ENCODE measurements at places on chromosomes 3 and 15.

DNA sequence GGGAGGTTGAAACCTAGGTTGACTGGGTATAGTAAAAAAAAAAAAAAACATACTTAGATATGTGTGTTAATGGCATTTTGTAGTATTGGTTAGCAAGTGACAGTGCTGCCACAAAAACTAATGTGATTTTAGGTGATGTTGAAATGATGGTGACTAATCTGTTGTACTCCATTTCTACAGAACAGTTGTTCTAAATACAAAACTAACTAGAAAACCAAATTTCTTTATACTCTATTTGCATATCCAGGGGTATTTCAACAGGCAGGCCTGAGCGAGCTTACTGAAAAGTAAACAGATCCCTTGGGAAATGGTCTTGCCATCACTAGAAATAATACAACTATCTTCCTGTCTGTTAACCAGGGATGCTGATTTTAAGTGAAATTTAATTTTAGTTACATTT lies 20.5 kb downstream of the TSC22D2 start:
- DNase-seq: no peak

DNA sequence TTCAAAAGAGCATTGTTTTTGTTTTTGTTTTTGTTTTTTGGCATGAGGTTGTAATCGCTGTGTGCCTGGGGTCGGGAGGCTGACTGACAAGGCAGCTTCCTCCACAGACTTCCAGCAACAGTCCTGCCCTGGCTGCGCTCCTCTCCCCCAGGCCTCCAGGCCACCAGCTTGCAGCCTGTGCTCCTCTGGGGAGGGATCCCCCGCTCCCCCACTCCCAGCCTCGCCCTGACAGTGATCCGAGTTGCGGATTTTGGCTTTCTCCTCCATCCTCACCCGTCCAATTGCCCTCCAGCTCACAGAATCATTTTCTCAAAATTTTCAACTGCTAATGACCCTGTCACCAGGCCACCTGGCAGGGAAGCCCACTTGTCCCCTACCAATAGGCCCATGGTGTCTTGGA lies 36.5 kb upstream of the PCSK6 start:
- no peak for DNase-seq

- DNase-seq: no peak
These were observed 223.0 kb downstream of the PDZRN3 start for GRCh38 chr3:73401616-73402279.

DNA sequence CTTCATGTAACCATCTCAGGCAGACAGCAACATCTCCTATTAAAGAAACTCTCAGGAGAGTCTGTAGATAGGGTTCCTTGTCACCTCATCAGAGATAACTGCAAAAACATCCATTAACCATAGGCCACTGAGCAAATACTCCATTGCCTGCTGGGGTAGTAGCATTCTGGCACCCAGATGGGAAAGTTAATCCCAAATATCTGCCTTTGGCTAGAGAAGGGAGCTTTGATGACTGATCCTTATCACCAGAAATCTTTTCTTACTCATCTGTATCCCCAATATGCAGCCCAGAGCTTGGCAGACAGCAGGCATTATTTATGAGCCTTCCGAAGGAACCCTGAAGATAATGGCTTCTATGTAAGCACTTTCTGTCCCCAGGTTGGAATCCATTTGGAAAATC lies 173.1 kb downstream of the MFSD1 start:
- no peak for DNase-seq

DNA sequence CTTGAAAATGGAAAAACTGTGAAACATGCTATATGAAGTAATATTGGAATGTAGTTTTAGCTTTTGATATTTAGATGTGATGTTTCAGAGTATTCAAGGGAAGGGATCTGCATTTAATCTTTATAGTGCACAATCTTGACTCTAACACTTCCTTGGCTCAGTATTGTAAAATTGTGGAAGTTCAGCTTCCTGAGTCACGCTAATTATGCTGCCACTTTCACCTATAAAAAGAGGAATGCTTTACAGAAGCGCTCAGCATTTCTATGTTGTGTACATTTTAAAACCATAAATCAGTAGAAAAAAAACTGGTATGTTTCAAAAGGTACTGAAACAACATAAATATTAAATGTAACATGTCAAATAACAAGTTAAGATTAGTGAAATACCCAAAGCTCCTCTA lies 32.6 kb downstream of the SERPINI2 start:
- DNase-seq: no peak
